ENCODE measurements at places on chromosomes 2 and 18. TPM values are rescaled to one million over a fixed set of nuclear protein-coding genes. Genes with fewer than 3 reads are reported as not detected.

Gene C18orf54
- 3.1 TPM for total RNA-seq

GRCh38 chr2:172513524-172513900, 42.4 kb upstream of the PDK1 start:
- no peak for DNase-seq

Gene SPATA3
- total RNA-seq = not detected

Gene RGPD4
- total RNA-seq = 0.08 TPM

DNA sequence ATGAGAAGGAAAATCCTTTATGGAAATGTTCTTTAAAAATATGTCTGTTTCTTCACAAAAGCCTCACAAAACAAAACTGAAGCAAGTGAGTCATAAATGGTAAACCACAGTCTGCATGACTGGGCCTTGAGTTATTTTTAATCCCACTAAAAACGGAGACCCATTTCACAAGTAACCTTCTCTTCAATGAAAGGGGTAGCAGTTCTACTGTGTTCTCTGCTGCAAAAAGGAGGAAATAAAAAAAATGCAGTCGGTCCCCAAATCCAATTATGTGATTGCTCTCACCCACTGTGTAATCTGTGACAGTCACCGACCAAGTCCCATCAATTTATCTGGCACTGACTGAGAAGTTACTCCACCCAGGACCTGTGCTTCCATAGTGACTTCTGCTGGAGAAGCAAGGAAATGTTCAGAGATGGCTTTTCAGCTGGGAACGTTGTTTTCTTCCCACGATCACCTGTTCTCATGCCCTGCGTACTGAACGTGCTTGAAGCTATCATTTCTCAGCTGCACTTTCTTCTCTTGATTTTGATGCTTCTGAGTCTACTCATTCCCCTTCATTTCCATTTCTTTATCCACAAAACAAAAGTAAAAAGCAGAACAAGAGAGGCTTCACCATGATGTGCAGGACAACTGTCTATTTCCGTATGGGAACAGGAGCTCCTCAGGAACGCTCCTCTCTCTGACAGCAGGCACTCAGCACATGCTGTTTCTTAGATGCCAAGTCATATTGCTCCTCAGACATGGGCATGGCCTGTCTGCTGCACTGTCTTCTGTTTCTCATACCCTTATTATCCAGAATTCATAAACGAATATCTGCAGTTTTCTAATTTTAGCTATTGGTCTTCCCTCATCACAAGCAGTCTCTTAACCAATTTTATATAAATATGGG, 80.0 kb upstream of the TMEM200C start:
- no peak for DNase-seq

DNA sequence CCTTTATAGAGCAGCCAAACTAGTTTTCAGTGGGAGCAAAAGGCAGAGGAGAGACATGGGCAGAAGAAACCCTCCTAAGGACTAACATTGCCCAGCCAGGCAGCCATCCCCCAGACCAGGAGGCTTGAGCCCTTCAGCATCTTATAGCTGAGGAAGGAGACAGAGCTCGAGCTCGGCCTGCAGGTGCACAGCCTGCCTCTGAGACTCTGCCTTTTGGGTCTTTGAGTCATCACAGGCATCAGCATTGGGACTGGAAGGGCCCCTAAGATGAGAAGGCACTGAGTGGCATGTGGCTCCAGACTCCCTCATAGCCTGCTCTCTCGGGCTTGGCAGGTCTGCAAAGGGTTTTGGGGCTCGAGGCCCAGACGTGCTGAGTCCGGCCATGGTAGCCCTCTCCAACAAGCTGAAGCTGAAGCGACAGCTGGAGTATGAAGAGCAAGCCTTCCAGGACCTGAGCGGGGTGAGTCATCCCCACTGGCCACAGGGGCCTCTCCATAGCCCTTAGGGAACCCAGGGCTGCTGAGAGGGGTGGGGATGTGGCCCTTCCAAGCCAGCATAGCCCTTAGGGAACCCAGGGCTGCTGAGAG, 84.1 kb downstream of the EPAS1 start:
- no peak for DNase-seq

GRCh38 chr18:3773303-3773702, 323.3 kb downstream of the TGIF1 start:
- no peak for DNase-seq

- DNase-seq = no peak
These were observed 1.4 kb downstream of the FAM117B start for GRCh38 chr2:202636213-202636513.

Gene FRZB
- total RNA-seq = 11.8 TPM

DNA sequence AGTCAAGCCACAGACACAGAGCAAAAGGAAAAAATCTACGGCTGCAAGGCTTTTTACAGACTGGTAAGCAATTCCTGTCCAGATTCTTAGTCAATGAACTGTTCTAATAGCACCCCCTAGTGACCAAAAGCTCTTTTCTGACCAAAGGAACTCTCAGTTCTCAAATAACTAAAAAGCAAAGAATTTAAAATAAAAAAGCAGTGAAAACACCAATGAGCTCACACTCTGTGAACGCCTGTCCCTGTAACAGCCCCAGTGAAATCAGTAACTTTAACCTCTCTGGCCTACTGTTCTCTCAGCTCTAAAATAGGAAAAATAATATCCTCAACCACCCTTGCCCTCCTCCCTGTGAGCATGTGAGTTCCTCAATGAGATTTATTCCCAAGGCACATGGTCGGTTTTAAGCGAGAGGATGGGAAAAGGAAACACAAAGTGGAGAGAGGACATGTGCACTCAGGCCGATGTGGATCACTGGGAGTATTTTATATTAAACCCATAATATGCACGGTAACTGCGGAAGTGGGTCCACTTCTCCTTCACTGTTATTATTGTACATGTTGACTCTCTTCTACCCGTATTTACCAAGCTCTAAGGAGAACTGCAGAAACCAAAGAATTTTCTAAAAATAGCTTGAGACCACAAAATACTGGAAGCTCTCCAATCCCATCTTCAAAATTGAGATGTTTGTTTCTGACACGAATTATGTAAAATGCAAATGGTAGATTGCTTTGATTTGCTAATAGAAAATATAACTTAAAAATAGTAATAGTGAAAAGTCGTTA, 128.5 kb downstream of the STK39 start:
- no peak for DNase-seq

Gene PKDCC
- 60.4 TPM for total RNA-seq

Gene FOXI3
- not detected for total RNA-seq

DNA sequence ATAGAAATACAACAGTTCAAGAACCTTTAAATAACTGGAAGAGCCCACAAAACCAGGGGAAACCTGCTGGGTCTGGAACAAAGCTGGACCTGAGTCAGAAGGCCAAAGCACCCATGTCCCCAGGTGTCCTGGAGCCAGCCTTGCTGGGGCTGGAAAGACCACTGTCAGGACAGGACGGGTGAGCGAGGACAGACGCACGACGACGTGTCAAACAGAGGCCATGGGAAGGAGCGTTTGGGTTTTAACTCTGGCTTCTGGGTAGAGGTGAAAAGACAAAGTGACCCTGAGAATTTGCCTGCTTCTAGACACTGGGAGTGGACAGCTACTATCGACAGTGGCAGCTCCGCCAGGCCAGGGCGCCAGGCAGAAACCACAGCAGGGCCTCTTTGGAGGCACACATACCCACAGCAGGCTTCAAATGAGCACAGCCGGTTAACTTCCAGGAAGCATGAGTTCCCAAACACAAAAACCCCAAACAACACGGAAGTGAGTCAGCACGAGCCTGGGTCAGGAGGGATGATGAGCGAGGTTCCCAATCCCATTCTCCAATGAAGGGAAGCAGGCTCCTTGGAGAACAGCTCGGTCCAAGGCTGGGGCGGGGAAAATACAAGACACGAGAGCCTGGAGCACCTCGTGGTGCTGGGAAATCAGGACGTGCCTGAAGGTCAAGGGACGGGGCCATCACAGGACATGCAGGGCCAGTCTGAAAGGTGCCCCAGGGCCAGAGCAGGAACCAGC, 208.0 kb downstream of the TWIST2 start:
- no peak for DNase-seq

DNA sequence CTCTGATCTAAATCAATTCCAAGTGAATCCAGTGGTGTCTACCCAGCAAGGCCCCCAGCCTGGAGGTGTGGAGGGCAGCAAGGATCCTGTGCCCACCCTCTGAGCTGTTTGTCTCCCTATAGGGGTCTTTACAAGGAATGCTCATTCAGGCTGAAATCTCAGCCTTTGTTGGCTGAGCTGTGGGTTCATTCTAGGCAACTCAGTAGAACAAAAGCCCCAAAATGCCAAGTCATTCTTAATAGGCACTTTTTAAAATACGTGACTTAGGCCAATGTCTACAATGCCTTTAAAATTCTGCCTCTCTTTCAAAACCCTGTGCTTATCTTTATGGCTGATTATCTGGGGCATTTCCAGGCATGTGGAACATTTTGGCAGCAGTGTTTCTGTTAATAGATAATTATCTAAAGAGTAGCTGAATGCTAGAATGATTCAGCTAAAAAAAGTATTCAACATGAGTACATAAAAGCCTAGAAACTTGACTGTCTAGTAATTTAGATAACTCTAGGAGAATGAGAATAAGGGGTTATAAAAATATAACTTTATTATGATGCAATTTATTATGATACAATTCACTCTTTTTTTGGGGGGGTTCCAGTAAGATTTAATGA, 7.4 kb downstream of the UGT1A6 start:
- DNase-seq = peak; percentile 66

DNA sequence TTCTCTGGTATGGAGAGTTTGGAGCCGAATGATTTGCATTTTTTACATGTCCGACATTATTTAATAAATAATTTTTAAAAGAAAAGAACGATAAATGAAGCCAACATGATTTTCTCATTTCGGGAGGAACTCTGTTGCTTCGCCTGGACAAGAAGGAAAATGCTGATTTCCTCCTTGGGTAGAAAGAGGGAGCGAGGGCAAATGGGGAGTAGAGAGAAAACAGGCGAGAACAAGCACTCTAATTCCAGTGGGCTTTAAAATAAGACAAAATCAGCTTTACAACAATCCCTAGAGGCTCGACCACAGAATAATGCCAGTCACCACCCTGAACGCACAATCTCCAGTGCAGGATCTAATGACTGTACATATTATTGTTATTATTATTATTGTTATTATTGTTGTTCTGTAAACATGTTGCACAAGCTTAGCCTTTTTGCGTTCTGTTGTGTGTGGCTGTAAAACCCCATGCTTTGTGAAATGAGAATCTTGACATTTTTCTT, 3.7 kb downstream of the DLX1 start:
- DNase-seq = no peak

GRCh38 chr2:204638471-204639194, 93.4 kb downstream of the PARD3B start:
- DNase-seq = no peak

Gene ALPP
- total RNA-seq = not detected

DNA sequence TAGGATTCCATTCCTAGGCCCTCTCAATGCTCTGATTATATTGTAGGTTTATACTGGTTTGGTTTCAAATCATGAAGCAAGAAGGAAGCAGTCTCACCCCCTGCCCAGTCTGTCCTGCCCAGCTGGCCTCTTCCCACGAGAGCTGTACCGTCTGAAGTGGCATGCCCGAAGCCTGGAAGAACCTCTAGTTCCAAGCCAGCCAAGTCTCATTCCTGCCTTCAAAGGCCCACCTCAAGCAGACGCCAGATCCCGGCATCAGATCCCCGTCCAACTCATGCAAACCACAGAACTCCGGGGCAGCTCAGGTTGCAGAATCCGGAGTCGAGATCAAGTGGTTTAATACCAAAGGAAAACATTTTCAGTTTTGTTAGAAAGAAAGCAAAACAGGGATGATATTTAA, 234.4 kb downstream of the LPIN1 start:
- DNase-seq = no peak

Gene DHX57
- total RNA-seq = 23.4 TPM

GRCh38 chr2:199933466-199933865, 21.8 kb downstream of the TYW5 start:
- DNase-seq = no peak

GRCh38 chr18:54852780-54853675, 24.8 kb downstream of the RAB27B start:
- no peak for DNase-seq
